ENCODE measurements at places on chromosomes 6 and 20.

GRCh38 chr6:25112322-25112773, 166.8 kb upstream of the CARMIL1 start:
- no peak for DNase-seq

- no peak for DNase-seq
These were observed 129.2 kb upstream of the ARID1B start for GRCh38 chr6:156647991-156648390.

DNA sequence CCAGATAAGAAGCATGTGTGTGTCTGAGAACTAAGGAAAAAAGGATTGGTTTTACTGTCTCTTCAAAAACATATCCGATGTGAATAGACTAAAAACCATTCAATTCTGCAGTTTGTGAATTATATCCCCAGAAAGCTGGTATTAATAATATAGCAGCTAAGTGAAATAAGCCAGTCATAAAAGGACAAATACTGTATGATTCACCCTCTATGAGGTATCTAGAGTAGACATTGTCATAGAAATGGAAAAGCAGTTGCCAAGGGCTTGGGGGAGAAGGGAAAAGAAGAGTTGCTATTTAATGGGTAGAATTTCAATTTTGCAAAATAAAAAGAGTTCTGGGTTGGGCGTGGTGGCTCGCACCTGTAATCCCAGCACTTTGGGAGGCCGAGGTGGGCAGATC, 137.5 kb downstream of the ATXN1 start:
- DNase-seq, result no peak

GRCh38 chr6:81748994-81749393, 3.5 kb downstream of the TENT5A start:
- no peak for DNase-seq

- DNase-seq, result no peak
These were observed 71.5 kb downstream of the SOX4 start for GRCh38 chr6:21665110-21665391.

DNA sequence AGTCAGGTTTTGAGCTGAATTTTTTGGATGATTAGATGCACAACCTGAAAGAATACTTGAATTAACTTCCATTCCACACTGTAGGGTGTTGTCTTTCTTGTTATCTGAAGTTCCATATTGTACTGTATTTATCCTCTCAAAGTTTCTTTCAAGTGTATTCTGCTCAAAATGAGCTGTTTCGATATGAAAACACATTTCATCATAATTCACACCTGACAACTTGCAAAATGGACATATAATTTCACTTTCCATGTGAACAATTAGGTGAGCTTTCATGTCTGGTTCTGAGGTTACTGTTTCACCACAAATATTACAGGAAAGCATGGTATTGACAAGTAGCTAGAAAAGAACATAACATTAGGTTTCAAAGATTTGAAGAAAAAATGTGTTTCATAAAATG, 1.7 kb downstream of the ZUP1 start:
- DNase-seq, result no peak

- DNase-seq, result no peak
These were observed 9.4 kb downstream of the DIDO1 start for GRCh38 chr20:62916703-62917476.

GRCh38 chr6:41630946-41631345, 7.3 kb upstream of the MDFI start:
- DNase-seq, result no peak

DNA sequence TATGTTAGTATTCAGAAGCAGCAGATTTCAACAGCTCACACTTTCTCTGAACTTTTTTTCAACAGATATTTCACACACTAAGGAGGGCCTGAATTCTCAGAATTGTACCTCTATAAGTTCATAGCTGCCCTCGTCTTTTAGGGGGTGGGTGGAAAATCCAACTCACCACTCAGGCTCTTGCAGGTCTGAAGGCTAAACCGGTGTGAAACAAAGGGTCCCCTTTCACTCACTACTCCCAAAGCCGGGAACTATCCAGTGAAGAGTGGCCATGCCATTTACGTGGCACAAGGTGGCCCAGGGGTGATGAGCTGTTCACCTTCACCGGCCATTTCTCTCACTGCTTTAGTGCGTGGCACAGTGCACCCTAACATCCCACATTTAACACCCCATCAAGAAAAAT, 24.2 kb downstream of the TBC1D7 start:
- no peak for DNase-seq

- DNase-seq, result no peak
These were observed 55.8 kb downstream of the GTF2H5 start for GRCh38 chr6:158223926-158224325.

DNA sequence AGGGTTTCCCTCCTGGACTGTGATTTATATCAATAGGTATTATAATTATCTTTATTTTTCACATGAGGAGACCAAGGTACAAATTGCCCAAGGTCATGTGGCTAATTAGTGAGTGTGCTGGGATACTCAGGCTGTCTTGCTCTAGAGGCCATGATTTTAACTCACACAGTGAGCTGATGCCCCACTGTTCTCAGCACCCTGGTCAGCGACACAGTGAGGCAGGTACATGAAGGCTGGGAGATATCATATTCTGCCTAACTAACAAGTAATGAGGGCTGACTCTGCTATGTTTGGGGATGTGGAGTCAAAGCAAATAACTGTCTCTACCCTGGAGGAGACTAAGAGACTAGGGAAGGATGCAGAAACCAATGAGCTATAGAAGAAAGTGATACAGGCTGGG, 501.1 kb downstream of the PTPRT start:
- no peak for DNase-seq

GRCh38 chr6:157775376-157775775, 47.7 kb upstream of the SNX9 start:
- no peak for DNase-seq

DNA sequence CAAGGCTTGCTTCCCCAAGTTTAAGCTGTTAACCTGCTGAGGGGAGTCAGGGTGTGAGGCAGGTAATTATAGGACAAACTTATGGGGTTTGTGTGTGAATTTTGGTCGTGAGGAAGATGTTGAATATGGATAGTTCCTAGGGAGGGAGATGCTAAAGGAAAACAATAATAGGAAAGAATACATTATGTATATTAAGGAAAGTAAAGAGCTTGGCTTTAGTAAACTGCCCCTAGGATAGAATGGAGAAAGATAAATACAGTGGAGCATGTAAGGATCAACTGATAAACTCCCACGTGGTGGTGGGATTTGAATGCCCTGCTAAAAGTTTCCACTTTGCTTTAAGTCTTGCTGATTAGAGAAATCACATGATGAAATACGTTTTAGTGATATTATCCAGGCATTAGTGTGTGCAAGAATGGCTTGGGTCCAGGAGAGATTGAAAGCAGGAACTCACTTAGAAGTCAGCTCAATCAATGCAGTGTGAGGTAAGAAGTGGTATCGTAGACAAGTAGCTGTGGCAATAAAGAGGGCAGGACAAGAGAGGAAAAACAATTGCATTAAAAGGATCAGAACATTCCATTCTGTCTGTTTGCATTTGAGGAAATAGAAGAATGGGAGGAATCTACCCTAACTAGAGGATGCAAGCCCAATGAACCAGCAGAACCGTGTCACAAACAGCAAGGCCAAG, 52.5 kb downstream of the RPS12 start:
- no peak for DNase-seq

DNA sequence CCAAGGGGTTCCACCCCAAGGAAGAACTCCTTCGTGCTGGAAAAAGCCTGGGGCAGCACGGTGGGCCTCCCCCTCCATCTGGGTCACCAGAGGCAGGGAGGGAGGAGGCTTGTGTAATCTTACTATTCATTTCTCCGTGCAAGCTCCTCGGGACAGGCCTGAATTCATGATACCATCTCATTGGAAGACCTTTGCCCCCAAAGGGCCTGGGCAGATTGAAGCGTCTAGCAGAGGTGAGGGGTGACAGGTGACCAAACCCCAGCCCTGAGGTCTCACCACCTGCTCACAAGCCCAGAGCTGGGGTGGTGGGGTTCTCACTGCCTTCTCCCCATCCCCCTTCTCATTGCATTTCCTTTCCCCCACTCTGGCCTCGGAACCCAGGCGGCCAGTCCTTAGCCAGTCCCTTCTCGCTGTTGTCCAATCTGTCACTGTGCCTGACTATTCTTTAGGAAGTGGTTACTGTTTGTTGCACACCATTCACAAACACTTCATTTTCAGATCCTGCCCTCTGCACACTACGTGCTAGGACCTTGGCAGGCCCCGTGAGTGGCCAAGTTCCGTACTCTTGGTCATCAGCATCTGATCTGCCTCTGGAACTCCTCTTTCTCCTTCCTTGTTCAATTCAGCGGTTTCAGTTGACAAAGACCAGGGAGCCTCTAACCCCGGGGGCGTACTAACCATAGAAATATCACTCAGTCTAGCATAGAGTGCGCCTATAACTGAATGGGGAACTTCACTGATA, 137.1 kb downstream of the LY86 start:
- no peak for DNase-seq

GRCh38 chr6:98769546-98769945, 64.8 kb upstream of the POU3F2 start:
- DNase-seq, result no peak

GRCh38 chr6:47587493-47587892, 109.9 kb downstream of the CD2AP start:
- DNase-seq, result no peak

DNA sequence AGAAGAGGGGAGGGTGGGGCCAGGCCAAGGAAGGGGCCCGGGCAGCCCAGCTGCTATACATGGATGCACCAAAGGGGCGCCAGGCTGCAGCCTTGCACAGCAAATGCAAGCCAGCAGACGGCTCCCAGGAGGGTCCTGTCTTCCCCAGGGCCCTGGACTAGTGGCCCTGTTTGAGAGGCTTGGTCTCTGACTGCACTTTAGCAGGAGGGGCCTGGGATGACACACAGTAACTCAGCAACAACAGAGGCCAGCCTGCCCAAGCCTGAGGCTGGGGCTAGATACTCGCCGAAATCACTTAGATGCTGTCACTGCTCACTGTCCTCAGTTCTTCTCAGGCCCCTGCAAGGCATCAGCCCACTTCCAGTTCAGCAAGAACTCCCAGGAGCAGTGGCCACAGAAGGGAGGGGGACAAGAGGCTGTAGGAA, 73.5 kb downstream of the TRAM2 start:
- DNase-seq, result no peak

DNA sequence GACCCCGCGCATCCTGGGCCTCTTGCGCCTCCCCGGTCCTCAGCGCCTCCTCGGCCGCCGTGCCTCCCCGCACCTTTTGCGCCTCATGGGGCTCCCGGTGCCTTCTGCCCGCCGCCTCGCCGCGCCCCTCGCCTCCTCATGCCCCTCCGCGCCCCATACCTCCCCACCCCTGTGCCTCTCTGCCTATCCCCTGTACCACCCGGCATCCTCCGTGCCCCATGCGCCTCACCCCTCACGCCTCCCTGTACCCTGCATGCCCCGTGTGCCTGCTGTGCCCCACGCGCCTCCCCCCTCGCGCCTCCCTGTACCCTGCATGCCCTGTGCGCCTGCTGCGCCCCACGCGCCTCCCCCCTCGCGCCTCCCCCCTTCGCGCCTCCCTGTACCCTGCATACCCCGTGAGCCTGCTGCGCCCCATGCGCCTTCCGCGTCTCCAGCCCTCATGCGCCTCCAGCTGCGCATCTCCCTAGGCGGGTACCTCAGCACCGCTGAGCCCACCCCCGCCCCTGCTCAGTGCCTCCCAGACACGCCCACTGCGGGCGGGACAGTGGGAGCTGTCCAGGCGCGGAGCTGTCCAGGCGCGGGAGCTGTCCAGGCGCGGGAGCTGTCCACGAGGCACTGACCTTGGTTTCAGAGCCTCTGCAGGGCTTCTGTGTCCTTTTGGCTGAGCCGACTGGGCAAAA, 37.1 kb downstream of the IGF2R start:
- DNase-seq, result no peak

GRCh38 chr6:41638002-41638934, at the start of gene MDFI:
TSS of gene MDFI (plus strand) at chr6:41638468. CDS start at chr6:41638750, 282 bp downstream.
- DNase-seq, result no peak

GRCh38 chr20:47448429-47448828, 53.3 kb upstream of the NCOA3 start:
- DNase-seq, result no peak

DNA sequence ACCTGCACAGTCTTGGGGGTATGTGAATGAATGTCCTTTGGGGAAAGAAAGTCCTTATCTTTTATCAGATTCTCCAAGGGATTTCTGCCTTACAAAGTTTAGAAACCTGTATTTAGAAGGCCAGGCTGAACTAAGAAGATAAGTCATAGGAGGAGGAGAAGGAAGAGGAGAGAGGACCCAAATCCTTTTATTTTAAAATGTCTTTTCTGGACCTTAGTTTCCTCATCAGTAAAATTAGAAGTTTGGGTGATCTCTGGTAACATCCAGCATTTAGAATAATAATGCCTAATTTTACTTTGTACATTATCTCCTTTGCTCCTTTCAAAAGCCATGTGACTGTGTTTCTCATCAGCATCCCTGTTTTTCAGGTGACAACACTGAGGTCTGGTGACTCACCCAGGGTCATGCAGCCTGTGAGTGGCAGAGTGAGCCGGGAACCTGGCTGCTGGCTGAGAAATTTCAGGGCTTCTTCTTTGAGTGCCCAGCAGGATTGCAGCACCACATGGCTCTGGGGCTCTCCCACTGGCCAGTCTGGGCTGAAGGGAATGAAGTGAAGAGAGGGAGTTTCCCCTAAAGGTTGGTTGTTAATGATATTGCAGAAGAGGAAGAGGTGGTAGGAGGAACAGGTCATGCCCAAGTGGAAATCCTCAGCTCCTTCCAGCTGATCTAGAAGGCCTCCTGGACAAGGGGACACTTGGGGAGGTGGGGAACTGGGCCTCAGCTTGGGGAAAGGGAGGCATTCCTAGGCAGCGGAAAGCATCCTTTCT, 34.0 kb downstream of the VEGFA start:
- no peak for DNase-seq

DNA sequence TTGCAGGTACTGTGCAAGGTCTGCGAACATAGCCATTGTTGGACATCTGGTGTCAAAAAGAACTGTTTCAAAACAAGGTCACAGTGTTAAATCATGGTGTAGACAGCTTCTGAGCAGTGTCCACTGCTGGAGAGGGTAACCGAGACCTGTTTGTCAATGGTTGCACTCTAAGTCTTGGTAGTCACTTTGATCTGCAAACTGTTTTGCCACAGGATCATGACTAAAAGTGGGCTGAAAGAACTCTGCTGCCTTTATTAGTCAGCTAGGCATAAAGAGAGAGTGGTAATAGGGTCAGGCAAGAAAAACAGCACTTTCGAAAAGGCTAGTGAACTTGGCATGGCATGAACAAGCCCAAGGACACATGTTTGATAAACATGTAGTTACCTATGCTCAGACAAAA, 552.3 kb upstream of the CITED2 start:
- no peak for DNase-seq

DNA sequence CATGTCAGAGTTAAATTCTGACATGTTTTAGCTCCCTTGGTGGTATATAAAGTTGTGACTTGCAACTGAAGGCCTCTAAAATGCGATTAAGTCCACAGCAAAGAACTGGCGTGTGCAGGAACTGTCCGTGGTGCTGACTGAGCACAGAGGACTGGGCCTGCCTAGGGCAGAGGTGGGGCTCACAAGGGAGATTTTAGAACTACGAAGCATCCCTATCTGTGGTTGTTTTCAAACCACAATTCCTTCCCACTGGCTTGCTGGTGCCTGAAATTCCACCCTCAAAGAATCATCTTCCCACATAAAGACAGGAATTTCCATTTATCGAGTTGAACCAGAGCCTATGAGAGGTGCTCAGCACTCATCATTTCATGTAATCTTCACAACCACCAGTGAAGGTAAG, 30.1 kb downstream of the RIMS4 start:
- no peak for DNase-seq
